Stimulated activated CD8-positive, alpha-beta memory T cell treated with anti-CD3 and anti-CD28 coated beads, Interleukin-4, amount 100 ng/mL, for 4 hours (primary cell): ENCODE measurements at places on chromosomes 2 and 18.

DNA sequence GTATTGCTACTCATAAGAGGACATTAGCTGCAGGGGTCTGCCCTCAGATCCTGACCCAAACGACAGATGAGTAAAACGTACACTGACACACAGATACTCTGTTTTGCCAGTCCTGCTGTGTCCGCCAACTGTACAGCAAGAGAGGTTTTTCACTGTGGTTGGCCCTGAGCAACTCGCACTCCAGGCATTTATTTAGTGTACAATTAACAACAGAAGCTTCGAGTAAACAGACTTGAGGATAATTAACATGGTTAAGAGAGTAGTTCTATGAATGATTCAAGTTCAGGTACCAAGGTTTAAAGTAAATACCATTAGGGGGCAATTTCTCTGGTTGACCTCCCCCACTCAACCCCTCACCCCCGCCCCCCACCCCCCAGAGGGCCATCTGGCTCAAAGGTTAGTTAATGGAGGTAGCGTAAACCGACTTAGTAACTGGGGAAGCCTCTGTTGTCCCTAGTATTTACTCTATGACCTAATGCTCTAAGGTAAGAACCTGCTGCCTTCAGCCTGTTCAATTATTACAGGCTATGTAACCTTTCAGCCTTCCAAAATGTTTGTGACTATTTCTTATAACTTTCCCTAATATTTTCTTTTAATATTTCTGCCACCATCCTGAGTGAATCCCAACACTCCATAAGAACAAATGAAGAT is 103.9 kb upstream of the XIRP2 start:
- no peak for DNase-seq

GRCh38 chr18:5746844-5747243 is 148.5 kb downstream of the TMEM200C start:
- no peak for DNase-seq

- DNase-seq: no peak
Measured at GRCh38 chr2:160042054-160042453, 20.4 kb downstream of the PLA2R1 start.

DNA sequence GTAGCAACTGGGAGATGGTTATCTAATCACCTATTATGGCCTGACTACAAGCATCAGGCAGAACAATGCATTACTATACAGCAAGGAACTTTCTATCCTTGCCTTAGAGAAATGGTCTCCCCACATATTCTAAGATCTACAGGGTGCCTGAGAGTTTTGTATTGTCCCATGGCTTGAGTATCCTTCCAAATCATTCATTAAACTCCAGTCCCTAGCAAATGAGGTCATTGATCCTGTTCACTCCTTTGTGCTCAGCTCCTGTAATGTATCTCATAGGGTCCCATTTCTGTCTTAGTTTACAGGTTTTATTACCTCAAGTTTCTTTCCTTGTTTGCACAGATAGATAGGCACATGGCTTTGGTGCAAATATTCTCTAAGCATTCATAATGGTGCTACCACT is 9.0 kb downstream of the HNMT start:
- no peak for DNase-seq

- DNase-seq: no peak
Measured at GRCh38 chr2:108594132-108594981, 60.1 kb downstream of the LIMS1 start.

DNA sequence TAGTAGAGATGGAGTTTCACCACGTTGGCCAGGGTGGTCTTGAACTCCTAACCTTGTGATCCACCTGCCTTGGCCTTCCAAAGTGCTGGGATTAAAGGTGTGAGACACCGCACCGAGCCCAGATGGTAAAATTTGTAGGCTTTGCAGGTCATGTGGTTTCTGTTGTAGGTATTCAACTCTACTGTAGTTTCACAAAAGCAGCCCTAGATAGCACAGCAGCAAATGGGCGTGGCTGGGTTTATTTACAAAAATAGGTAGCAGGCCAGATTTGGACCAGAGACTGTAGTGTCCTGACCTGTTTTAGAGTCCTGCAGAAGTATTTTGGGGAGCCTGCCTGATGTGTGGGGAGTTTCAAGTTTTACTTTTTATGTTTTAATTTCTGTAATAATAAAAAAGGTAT is 84.1 kb upstream of the RASGRP3 start:
- DNase-seq: no peak

GRCh38 chr2:173150087-173150486 is 74.4 kb downstream of the MAP3K20 start:
- DNase-seq: no peak

DNA sequence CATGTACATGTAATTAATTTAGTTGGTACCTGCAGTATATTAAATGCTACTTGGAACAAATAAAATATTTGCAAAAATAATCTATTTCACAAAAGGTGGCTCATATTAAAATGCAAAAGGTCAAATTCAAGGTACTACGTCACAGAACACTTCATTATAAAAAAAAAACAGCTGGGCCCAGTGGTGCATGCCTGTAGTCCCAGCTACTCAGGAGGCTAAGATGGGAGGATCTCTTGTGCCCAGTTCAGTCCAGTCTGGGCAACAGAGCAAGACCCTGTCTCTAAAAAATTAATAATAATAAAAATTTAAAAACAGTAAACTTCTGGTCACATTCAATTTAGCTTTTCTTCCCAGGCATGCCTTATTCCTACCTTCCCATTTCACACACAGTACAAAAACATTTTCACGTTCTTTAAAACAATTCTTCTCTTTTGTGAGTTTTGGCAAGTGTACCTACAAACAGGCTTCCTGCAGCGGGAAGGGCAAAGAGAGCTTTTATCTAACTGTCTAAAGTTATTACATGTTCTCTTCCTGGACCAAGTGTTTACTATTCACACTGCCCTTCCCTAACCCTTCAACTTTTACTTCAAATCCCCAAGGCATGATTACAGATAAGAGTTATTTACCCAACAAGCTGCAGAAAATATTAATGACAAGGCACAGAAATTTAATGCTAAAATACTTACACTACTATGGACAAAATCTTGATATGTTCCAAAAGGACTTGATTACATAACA is 10.7 kb downstream of the BAZ2B start:
- DNase-seq: no peak

DNA sequence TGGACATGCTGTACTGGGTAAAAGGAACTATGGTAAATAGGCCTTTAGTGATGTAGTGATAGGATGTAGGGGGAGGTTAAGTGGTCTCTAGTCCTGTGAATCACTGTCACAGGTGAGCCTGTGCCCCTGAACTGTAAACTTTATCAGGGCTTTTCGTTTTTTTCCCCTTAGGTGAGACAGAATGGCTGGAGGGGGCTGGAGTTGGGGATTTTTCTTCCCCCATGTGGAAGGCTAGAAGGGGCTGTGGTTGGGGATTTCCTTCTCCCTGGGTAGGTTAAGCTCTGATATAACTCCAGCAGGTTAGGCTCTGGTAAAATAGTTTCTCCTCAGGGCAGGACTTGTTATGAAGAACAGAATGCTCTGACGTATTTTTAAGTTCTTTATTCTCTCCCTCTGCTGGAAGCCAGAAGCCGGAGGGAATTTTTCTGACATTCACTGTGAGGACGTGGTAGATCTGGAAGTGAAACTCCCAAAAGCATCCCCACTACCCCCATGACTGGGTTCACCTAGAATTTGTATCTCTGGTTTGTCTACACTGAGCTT is 28.5 kb downstream of the PIKFYVE start:
- no peak for DNase-seq

- no peak for DNase-seq
Measured at GRCh38 chr18:34723143-34723542, 13.0 kb downstream of the DTNA start.

DNA sequence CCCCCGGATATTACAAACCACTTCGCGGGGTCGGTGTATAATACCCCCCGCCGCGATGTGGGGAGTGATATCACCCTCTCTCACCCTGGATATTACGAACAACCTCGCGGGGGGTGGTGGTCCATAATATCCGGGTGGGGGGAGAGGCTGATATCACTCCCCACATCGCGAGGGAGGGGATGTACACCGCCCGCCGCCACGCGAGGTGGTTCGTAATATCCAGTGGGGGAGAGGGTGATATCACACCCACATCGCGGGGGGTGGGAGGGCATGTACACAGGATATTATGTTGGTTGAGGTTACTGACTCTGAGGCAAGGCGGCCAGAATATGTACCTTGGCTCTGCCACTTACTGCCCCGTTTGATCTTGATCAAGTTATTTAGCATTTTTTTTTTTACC is 14.8 kb upstream of the CWC22 start:
- DNase-seq: no peak
